ENCODE measurements at places on chromosomes 3 and 15.

GRCh38 chr3:53616971-53617892, 122.8 kb downstream of the CACNA1D start:
- no peak for DNase-seq

DNA sequence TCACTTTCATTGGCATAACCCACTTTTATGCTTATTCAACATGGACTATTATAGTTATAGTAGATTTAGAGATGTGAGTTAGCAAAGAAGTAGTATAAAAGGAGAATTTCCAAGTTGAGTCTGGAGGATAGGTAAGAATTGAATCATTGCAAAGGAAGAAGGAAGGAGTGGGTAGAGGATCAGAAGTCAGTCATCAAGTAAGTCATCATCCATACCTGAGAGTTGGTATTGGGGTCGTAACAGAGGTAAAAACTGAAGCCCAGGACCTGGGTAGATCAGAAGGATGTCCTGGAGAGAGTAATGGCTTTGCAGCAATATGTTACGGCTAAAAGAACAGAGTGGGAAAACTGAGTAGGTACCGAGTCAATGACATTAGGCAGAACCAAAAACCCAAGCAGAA, 265.7 kb downstream of the SUCLG2 start:
- DNase-seq: no peak

DNA sequence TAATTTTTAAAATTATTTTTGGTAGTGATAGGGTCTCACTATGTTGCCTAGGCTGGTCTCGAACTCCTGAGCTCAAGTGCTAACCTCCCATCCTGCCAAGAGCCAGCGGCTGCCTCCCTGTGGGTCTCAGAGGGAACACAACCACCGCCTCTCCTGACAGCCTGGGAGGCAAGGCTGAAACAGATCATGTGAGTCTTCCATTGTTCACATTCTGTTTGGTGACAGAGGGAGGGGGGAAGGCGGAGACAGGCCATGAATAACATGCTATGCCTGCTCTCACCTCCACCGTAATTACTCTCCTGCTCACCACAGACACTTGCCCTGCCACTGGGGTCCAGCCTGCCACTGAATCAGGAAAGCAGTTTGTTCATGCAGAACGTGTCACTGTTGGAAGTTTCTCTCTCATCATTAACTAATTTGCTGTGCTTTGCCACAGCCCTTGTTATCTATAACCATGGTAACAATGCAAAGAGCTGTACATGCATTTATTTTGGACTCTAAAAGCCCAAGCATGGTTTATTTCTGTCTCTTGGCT, 78.4 kb upstream of the RASGRF1 start:
- no peak for DNase-seq

DNA sequence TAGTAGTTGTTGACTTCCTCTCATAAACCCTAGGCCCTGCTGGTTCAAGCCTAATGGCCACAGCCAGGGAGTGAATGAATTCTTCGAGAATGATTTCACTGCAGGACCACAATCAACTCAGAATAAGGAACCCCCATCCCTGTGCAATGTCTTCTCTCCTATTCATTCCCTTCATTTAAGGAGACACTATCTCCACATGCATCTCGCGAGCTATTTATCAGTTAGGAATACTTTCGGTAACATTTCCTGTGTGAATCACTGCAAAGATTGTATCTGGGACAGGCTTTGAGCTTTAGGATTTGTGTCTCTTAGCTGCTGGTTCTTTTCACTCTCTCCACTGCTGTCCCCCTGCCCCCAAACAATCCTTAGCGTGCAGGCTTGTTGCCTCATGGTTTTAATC, 94.4 kb downstream of the MYLK start:
- DNase-seq: no peak

GRCh38 chr3:45455040-45455439, 66.7 kb downstream of the LARS2 start:
- DNase-seq: no peak

DNA sequence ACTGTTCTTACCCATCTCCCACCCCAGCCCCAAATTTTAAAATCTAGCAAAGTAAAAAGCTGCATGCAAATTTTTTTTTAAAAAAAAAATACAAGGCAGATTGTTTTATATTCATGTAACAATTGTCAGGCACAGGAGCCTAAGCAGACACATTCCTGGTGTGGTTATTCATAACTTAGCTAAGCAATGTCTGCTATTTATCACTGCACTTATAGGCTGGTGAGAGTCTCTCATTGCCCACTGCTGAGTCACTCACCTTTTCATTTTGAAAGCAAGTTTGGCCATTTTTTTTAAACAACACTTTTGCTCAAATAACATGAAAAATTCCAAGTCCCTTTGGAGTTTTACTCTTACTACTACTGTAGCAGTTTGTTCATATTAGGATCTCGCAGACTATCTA, 413.9 kb downstream of the RBMS3 start:
- no peak for DNase-seq

DNA sequence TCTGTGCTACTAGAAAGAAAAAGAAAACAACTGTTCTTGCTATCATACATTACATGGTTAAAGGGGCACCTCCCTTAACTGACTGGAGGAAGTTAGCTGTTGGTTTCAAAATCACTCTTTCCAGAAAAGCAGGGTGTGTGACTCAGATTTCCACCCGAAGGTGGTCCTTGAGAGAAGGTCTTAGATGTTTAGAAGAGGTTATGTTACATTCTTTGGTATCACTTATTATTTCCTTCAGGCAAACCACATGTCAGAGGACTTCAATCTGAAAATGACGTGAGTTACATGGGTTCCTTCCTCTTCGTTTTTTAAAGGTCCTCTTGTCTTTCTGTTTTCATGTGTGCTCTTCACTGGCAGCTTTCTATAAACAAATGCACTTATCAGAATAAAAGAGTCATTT, 307.9 kb upstream of the CBLB start:
- peak; percentile 93 for DNase-seq

- no peak for DNase-seq
Measured at GRCh38 chr3:88195951-88196434, 46.2 kb downstream of the C3orf38 start.

DNA sequence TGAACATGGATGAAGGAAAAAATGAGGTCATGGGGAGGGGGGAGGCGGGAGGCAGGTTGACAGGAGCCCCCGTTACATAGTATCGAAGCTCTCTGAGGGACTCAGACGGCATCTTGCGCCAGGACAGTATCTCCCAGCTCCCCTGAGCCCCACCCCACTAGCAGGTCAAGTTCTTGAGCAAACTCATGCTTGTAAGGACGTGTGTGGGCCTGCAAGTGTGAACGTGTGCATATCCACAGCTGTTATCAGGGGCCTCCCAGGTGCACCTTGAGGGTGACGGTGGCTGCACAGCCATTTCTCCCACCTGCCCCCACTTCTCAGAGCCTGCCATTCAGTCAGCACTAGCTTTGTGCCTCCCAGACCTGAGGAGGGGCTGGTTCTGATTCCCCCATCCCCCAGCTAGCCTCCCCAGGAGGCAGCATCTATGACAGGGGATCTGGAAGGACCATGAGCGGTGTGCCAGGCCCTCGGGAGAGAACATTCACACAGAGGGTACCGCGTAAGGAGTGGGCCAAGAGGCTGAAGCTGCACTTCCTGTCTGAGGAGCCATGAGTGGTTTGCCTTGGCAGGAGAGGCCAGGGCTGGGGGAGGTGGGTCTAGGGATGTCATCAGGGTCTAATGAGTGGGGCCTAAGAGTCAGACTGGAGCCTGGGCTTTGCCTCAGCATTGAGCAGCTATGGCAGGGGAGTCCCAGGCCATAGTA, 2.9 kb downstream of the SEMA3F start:
- no peak for DNase-seq

DNA sequence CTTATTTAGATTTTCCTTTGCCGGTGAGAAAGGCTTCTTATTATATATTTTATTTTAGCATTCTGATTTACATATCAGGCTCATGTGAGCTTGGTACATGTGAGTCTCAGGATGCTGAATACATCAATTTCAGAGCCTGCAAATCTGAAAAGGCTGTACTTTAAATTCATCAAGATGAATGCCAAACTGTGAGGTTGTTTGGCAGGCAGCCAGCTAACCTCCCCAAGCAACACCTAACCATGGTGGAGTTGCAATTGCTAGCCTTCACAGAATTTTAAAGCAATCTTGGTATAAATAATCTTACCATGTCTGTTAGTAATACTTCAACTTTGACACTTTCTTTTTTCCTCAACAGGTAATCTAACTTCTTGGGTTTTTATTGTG, 252.5 kb downstream of the CDIN1 start:
- DNase-seq: peak; percentile 64

- no peak for DNase-seq
Measured at GRCh38 chr3:13851997-13852637, 27.8 kb downstream of the WNT7A start.

GRCh38 chr3:10857235-10857634, 41.2 kb downstream of the SLC6A11 start:
- DNase-seq: no peak

DNA sequence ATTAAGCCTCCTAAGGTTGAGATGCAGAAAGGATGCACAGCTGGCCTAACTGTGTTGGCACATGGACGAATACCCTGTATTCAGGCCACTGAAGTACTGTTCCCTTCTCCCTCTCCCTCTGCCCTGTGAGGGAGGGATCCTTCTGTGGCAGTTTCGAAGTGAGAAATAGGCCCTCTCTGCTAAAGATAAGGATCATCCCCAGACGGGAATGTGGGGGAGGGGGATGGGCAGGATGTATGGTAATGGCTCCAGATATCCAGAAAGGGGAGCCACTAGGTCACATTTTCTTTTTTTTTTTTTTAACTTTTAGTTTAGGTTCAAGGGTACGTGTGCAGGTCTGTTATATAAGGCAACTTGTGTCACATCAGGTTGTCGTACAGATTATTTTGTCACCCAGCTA, 463.1 kb downstream of the TBL1XR1 start:
- no peak for DNase-seq

DNA sequence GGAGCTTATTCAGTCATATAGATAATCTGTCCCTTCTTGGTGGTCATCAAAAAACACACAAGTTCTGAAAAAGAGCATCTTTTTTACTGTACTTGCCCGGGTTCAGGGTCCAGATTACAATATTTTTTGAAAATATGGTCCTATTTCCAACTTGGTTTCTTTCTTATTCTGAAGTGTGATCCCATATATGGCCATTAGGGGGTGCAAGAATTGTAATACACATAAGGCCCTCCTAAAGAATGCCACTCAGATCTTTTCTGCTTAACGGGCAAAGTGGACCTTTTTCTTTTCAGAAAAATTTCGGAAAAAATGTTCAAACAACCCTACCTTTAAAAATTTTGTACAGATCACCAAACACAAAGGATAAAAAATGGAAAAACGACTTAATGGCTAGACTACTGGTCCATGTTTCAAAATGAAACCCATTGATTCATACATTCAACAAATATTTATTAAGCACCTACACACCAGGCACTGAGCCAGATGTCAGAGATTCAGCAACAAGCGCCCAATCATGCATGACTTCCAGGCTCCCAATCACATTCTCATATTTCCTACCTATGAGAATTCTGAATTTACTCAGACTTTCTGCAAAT, 102.0 kb upstream of the MYRIP start:
- DNase-seq: peak; percentile 43

DNA sequence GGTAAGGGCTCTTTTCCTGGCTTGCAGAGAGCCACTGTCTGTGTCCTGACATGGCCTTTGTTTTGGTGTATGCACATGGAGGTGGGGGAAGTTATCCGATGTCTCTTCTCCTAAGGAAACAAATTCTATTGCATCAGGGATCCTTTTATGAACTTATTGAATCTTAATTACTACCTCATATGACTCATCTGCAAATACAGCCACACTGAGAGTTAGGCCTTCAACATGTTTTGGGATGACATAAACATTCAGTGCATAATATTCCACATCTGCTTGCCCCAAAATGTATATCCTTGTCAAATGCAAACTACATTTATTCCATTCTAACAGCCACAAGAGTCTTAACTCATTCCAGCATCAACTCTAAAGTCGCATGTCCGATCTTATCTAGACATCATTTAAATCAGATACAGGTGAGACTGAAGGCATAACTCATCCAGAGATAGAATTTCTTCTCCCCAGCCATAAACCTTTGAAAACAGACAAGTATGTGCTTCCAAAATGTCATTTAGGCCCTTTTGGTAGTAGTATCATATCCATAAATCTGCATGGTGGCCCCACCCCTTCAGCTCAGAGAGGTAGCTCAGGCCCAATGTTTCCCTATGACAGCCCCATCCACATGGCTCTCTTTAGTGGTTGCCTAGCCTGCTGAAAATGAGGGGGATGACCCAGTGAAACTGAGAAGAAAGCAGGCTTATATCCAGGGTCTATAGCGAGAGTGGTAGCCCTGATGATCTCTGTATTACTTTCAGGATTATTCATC, 289.5 kb upstream of the ALCAM start:
- no peak for DNase-seq

DNA sequence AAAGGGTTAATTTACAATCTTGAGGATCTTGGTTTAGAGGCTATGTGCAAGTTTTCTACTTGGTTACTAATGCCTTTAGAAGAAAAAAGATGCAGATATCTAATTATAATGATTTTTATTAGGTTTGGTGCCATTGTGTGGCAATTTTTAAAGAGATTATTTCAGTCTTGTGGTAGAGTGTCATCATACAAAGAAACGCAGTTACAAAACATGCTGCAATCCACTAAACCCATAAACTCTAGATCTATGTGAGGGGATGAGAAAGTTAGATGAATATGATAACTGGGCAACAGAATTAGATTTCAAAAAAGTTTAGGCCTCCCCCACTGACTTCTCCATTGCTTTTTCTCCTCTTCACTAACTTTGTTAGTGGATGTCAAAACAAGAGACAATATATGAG, 106.0 kb downstream of the ARPP21 start:
- DNase-seq: no peak
